ENCODE measurements at places on chromosomes 3 and 15.

DNA sequence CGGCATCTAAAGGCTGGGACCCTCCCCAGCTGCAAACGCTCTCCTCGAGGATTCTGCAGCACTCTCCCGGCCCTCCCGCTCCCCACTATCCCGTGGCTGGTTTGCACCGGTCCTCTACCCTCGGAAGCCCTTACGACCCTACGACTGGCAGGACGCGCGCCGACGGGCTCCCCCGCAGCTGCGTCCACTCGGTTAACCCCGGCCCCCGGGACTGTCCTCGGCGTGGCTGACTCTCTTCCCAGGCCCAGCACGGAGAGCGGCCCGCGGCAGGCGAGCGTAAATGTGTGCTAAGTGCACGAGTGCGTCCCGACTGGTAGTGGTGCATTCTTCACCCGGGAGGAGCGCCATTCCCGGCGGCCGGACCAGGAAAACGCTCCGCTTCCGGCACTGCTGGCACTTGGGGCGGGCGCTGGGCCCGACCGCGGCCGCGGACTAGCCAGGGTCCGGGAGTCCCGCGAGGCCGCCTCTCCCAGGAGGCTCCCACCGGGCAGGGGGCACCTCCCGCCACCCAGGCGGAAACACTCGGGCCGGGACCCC is 508 bp downstream of the GORASP1 start:
- peak; percentile 82 for DNase-seq

DNA sequence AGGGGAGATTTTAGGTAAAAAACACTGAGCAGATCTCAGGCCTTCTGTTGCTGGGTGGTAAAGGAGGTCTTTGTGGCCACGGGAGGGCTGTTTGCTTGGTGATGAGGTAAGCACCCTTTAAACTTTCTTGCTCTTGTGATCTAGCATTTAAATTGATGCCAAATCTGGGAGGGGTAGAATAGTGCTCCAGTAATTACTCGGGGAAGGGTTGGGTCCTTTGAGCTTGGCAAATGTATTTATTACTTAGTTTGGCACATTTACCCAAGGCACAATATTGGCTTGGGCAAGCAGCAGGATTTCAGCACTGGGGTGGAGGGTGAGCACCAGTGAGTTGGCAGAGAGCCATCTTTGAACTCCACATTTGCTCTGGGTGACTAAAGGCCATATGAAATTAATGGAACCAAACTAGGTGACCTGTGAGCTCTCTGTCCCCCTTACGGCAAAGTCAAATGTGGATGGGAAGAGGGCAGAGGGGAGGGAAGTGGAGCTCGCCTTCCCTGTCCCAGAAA is 185.9 kb upstream of the ONECUT1 start:
- DNase-seq = no peak

GRCh38 chr3:134614955-134615354 is 35.9 kb downstream of the KY start:
- DNase-seq = peak; percentile 9

GRCh38 chr3:42023380-42023779 is 61.5 kb upstream of the ULK4 start:
- no peak for DNase-seq

DNA sequence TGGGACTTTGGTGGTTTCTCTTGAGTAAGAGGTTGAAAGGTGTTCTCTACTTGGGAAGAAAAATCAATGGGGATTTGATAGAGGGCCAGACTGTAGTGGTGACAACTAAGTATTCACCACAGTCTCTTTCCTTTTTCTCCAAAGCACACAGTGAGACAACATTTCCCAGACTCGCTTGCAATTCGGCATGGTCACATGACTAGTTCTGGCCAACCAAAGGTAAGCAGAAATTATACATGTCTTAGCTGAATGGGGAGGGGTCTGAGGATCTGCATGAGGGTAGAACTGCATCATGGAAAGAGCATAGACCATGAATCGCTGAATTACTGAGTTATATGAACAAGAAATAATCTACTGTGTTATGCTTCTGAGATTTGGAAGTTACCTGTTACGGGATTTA is 144.5 kb upstream of the MYRIP start:
- no peak for DNase-seq

DNA sequence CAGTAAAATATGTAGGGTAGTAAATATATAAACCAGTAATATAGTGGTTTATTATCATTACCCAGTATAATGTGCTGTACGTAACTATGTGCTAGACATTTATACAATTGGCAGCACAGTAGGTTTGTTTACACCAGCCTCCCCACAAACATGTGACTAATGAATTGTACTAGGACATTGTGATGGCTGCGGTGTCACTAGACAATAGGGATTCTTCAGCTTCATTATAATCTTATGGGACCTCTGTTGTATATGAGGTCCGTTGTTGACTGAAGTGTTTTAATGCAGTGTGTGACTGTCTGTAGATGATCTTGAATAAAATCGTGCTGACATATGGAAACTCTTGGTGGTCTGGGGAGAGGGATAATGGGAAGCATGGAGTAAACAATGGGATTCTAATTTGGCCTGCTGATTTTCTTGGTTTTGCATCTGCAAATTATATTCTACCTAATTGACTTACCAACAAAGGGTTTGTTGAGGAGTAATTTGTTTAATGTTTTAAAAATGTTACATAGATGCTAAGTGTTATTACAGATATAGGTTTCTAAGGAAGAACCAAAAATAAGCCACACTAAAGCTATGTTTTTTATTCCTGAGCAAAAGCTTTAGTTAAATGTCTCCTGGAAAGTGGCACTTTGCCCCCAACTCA is 496.5 kb upstream of the TBL1XR1 start:
- DNase-seq = no peak

DNA sequence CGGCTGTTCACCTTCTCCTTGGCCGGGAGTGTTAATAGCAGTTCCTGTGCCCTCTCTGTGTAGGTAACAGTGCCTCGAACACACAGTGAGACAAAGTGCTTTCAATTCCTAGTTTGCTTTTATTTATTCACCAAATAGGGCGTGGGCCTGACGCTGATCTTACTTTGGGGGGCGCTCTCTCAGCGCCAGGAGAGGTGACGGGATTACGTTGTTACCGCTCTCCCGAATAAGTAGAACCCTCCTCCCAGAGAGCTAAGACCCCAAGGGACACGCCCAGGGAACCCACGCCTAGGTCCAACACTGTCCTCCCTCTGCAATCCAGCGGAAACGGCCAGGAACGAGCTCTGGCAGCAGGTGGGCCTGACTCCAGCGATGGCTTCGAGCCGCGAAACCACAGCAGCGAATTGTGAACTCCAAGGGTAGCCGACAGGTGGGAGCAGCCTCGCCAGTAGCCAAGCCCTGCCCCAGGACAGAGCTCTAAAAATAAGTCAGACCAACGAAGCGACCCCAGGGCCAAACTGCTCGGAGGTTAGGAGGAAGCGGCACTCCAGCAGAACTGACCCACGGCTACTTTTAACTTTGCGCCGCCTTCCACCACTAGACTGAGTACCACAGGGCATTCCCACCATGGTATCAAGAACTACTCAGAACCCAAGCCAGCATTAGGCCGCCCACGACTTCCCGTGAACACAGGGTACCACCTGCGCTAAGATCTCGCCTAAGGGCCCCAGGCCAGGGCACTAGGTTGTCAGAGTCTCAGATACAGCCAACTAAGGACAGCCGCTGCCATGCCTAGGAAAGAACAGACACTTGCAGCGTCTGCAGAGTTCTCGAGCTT is 1.6 kb upstream of the SIN3A start:
- peak; percentile 77 for DNase-seq

- DNase-seq = no peak
Observed at GRCh38 chr3:39295184-39295775, 15.4 kb upstream of the CX3CR1 start.

- DNase-seq = peak; percentile 54
Observed at GRCh38 chr3:49454898-49455681, 15.0 kb upstream of the DAG1 start.

DNA sequence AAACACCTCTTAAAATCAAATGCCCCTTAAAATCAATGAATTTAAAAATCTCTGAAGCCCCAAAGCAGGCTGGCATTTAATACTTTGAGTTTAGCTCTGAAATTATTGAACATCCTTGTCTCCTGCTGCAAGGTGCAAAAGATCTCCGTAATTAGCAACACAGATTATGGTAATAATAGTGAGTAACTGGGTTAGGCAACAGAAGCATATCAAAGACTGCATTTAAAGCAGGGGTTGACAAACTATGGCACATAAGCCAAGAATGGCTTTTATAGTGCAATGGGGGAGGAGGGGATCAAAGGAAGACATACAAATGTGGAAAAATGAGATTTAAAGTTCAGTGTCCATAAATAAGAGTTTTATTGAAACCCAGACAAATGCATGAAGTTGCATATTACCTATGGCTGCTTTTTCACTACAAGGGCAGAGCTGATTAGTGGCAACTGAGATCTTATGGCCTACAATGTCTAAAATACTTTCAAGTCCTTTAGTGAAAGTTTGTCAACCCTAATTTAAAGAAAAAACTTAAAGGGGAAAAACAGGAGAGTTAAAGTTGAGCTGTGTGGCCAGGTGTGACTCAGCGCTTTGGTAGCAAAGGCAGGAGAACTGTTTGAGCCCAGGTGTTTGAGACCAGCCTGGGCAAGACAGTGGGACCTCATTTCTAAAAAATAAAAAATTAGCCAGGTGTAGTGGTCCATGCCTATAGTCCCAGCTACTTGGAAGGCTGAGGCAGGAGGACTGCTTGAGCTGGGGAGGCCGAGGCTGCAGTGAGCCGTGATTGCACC is 157.6 kb downstream of the TBL1XR1 start:
- DNase-seq = no peak

DNA sequence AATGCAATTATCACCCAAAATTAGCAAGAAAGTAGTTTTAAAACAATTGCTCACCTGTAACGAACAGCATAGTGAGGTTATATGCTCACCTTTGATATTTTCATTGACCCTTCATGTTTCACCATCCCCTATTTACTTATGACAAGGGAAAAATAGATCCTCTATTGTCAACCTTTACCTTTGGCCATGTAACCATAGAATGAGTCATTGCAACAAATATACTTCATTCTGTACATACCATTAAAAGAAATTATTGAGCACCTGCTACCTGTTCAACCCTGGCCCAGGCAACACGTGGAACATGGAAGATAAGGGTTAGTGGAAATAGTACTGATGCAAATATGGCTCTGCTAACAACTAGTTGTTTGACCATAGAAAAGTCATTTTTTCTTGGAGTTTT is 20.2 kb downstream of the LSAMP start:
- DNase-seq = no peak

DNA sequence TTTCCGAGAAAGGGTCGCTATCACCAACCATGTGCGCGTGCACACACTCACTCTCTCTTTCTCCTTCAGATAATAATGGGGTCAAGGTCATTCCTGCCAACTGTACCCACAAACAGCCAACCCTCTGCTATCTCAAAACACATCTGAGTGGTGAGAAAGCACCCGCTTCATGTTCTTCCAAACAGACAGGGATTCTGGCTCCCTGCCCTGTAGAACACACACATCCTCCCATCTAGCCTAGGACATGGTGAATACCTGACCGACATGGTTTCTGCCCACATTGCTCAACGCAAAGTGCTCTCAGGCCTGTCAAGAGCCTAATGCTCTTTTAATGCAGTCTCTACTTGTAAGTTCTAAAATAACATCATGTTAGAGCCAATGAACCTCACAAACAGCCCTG is 302.2 kb downstream of the FOXP1 start:
- no peak for DNase-seq

- no peak for DNase-seq
Observed at GRCh38 chr3:138833899-138834595, 681 bp downstream of the PIK3CB start.

DNA sequence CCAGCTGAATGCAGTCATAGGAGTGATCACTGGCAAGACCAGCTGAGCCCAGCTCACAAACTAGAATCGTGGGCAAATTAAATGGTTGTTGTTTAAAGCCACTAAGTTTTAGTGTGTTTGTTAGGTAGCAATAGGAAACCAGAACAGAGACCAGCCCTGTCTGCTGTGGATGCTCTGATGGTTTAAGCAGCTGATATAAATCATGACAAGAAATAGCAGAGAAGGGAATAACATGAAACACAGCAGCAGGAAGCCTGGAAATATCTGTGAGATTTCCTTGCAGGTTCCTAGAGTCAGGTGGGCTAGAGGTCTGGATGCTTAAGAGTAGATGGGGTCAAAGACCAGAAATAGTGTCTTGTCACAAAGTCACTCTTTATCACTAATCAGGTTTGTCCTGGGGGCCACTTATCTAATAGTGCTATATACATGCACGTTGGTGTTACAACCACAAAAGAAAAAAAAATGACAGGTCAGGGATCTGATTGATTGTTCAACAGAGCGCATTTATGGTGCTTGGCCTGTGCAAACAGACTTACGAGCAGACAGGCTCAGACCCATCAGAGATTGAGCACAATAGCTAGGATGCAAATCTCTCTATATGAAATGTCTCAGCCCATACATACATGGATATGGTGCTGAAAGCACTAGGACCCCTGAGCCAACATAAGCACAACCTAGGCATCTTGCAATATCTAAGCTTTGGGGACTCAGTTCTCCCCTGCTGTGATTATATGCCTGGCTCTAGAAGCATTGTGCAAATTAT is 967.7 kb downstream of the AGBL1 start:
- DNase-seq = no peak

DNA sequence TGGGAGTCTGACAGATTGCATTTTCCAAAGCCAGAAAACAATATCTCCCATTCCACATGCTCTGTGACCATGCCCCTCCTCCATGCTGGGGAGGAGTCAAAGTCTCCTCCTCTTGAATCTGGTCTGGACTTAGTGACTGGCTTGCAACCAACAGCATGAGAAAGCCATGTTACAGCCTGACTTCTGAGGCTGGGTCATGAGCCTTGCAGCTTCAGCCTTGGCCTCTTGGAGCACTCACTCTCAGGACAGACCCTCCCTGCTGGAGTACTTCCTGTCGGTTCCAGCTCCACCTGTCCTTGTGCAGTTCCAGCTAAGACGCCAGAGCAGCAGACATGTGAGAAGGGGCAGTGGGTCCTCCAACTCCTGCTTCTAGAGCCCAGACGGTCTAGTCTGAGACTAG is 49.7 kb upstream of the RBSN start:
- DNase-seq = peak; percentile 88

Measured in islet precursor cell (in vitro differentiated cells).